ENCODE measurements at places on chromosomes 7 and 10.

DNA sequence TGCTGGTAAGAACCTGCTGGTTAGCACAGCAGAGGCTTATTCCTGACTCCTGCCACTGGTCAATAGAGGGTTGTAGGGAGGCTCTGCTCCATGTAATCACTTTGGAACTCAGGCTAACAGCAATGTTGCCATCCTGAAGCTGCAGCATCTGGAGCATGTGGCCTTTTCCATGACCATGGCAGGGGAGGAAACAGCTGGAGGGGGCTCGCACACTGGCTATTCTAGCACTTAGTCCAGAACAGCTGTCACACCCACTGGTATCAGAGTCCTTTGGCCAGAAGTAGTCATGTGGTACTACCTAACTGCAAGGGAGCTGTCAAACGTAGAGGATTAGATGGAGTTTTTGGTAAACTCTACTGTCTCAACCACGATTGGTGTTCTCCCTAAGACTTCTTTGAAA lies 450.0 kb downstream of the RPS24 start:
- no peak for DNase-seq

GRCh38 chr10:1476455-1476803 lies 260.9 kb downstream of the ADARB2 start:
- no peak for DNase-seq

DNA sequence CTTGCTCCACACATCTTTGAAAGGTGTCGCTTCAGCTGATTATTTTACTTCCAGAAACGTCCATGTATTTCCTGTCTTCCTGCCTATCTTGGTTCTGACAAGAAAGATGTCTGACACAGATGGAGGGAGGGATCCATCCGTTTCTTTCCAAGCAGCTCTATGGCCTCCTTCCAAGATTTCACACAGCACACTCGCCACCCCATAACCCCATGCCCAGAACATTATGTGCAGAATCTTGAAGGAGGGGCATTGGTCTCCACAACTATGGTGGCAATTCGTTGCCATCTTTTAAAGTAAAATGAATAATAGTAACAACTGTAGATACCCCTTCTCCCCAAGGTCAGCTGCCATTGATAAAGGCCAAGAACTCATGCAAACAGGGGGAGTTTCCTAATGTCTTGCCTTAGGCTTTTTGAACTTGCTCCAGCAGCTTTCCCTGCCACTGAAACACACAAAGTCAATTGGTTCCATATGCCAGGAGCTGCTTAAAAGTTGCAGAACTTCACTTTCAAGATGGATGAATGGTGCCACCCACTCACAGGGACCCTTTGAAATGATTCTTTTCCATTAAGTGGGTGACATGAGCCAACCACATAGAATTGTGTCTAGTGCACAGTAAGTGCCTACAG lies 60.0 kb downstream of the VSTM4 start:
- no peak for DNase-seq

DNA sequence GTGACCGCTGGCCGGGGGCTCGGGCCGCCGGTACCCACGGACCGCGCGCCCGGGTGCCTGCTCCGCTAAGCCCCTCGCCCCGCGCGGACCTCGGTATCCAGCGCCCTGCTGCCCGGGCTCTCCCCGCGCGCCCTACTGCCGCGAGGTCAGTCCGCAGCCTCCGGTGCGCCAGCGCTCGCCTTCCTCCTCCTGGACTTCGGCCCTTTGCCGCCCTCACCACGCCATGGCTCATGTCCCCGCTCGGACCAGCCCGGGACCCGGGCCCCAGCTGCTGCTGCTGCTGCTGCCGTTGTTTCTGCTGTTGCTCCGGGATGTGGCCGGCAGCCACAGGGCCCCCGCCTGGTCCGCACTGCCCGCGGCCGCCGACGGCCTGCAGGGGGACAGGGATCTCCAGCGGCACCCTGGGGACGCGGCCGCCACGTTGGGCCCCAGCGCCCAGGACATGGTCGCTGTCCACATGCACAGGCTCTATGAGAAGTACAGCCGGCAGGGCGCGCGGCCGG lies 483 bp downstream of the GDF10 start:
- DNase-seq, result no peak

DNA sequence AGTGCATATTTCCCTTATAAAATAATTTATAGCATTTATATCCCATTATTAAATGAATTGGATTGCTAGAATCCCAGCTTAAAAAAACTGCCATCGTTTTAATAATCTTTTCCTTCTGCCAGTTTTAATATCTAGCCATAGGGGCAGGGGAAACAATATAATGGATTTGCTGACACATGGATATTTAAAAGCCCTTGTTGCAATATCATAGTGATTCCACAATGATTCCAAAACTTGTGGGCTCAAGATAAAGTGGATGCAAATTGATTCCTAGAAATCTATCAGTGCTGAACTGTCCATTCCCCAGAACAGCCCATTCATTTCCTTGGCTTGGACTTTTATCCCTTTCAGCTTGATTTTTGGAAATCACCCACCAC lies 2.6 kb downstream of the CPA2 start:
- no peak for DNase-seq

All from left forelimb (tissue), 1 donor.